ENCODE measurements at places on chromosomes 3 and 15.
A peak's percentile ranks its signal among the peaks of the same experiment; 100 is the strongest.

DNA sequence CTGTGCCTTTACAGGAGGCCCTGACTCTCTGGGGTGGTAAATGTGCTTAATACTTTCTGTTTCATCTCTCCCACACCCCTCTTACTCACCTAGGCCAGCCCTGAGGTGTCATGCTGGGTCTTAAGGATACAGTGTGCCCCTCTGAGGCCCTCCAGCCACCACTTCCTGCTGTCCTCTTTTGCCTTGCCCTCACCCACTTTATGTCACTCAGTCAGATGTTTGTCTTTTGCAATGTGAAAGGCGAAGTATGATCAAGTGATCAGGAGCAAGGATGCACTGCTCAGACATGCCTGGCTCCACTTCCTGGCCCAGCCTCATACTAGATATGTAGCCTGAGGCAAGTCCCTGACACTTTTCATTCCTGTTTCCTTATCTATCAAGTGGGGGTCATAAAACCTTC is 339.0 kb upstream of the NR2E3 start:
- no peak for DNase-seq

- DNase-seq, result no peak
These were observed 4.3 kb downstream of the PTH1R start for GRCh38 chr3:46881596-46882376.

- no peak for DNase-seq
These were observed 223.6 kb downstream of the CDIN1 start for GRCh38 chr15:36802861-36803531.

- no peak for DNase-seq
These were observed 29.8 kb upstream of the LPP start for GRCh38 chr3:188124184-188124583.

DNA sequence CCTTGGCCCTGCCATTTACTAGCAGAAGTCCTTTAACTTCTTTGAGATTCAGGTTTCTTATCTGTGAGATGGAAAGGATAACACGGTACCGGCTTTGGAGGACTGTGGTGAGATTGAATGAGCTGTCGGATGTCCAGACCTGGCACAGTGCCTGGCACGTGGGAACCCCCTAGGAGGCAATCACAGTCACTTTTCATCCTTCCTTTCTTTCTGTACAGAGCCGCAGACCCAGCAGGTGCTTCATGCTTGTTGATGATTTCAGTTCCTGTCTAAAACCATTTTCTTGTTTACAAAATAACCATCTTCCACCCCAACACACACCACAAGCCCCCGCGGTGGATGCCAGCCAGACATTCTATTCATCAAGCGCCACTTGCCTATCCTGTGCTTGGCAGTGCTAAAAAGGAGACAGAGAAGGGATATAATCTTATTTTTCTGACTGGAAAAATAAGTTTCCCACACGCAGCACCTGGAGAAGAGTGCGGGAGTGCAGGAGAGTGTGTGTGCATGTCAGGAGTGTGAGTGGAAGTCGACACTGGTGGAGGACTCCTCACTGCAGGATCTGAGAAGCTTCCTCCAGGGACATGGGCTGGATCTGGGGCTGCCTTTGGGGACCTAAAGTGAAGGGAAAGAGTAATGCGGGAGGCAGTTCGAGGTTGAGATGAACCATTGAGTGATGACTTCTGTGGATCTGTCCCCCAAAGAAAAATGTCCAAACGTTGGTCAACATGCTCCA is 85.7 kb downstream of the ST6GAL1 start:
- DNase-seq, result no peak

DNA sequence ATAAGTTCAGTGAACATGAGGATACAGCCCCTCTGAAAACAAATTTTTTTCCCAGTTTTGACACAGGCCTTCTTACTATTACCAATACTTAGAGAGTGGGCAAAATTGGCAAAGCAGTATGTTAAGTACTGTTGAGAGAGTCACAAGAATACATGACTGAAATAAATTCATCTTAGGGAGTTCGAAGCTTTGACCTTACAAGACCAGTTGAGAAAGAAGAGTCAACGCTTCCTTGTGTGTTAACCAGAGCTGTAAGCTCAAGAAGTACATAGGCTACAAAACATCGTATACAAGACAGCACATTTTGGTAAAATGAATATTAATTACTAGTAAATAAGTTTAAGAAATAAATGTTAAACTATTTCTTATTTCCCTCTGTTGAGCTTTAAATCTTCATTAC is 164.4 kb upstream of the RORA start:
- no peak for DNase-seq

DNA sequence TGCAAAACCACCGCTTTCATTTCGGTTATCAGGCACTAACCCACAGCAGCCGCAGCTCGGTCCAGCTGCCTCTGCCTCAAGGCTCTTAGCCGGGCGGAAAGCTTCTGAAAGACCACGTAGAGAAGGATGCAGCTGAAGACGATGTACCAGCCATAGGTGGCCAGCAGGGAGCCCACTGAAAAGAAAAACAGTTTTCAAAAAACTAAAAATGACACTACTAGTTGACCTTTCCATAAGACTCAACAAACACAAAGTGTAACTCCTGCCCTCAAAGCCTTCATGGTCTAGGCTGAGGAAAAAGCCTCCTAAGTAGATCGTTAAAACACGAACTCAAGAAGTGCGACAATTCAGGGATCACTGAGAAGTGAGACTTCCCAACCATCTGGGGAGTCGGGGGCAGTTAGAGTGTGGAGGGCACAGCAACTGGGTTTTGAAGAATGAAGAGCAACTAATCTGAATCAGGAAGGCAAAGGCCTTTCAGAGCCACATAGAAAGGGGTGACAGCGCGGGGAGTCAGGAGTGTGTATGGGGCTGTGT is 716 bp downstream of the SELENOS start:
- DNase-seq, result no peak

GRCh38 chr15:59290295-59291212 is 82.1 kb downstream of the MYO1E start:
- no peak for DNase-seq

GRCh38 chr3:170258105-170258487 is 35.9 kb downstream of the PRKCI start:
- no peak for DNase-seq

DNA sequence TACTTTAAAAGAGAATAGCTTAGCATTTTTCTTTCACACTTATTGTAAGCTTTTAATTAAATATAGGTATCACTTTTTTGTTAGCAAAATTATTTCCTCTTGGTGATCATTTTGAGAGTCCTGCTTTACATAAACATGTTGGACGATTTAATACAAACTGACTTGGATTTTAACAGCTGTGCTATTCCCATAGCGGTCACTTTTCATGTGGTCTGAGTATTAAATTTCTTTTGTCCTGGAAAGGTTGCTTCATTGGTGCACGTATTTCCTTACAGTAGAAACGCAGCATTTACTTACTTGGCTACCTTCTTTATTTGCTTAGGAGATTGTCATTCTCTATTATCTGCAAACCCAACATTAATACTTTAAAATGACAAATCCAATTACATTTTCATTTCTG is 109.4 kb downstream of the ATG7 start:
- DNase-seq, result no peak

DNA sequence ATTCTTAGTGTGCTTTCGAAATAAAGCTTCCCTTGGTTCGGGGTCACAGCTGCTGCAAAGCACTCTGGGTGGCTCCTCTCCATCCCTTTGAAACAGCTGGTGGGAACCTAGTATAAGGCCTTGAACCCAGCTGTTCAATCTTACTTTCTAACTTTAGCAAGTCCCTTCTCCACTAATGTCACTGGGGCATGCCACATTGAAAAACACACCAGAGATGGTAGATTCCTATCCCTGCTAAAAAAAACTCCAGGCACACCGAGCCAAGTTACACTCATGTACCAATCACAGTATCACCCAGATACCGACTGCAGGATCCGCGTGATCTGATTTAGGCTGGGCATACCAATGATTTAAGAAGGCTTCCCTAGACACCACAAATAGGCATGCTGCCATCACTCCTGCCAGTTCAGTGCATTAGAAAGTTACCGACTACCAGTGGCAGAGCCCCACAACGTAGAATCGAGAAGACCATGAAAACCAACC is 65.0 kb downstream of the WWTR1 start:
- DNase-seq, result no peak

- no peak for DNase-seq
These were observed 432.1 kb upstream of the CFAP20DC start for GRCh38 chr3:59481776-59482400.

- no peak for DNase-seq
These were observed 62.7 kb downstream of the PDIA5 start for GRCh38 chr3:123129532-123129931.

- DNase-seq, result no peak
These were observed 4.6 kb upstream of the QRICH1 start for GRCh38 chr3:49098429-49098828.

- no peak for DNase-seq
These were observed 169.3 kb upstream of the STAC start for GRCh38 chr3:36210840-36211651.

- DNase-seq, result no peak
These were observed 384.8 kb upstream of the TGFBR2 start for GRCh38 chr3:30221619-30222018.

- no peak for DNase-seq
These were observed 342.1 kb upstream of the GRM7 start for GRCh38 chr3:6518709-6519345.

GRCh38 chr3:10333349-10333650 is 12.4 kb upstream of the SEC13 start:
- DNase-seq, result no peak

GRCh38 chr3:74590620-74591262 is 23.7 kb downstream of the CNTN3 start:
- DNase-seq, result no peak

GRCh38 chr3:119225121-119225520 is 15.6 kb downstream of the B4GALT4 start:
- no peak for DNase-seq

DNA sequence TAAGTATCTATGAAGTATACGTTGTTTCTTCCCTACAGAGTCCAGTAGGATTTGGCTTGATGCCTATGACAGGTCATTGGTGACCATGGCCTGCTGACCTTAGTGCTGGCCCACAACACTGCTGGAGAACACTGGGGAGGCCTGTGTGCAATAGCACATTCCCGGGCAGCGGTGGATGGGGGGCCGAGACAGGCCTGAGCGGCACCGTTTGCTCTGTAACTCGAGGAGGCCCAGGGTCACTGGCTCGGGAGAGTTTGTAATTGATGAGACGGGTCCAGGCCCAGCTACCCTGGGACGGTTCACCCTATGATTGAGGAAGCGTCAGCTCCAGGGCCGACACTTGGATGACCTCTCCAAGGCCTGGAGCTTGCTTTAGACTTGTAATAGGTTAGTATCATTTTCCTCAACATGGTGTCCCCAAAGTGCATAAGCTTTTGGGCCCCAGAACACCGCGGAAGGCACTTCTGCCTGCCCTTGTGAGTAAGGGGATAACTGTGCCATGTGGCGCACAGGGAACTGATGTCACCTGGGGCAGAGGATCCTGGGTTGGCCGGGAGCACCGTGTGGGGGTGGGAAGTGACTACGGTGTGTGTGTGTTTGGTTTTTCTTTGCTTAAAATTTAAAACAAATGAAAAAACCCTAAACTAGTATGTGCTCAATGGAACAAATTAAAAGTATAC is 12.0 kb downstream of the TRPM1 start:
- no peak for DNase-seq

GRCh38 chr3:135199137-135199536 is 404.1 kb downstream of the EPHB1 start:
- no peak for DNase-seq

DNA sequence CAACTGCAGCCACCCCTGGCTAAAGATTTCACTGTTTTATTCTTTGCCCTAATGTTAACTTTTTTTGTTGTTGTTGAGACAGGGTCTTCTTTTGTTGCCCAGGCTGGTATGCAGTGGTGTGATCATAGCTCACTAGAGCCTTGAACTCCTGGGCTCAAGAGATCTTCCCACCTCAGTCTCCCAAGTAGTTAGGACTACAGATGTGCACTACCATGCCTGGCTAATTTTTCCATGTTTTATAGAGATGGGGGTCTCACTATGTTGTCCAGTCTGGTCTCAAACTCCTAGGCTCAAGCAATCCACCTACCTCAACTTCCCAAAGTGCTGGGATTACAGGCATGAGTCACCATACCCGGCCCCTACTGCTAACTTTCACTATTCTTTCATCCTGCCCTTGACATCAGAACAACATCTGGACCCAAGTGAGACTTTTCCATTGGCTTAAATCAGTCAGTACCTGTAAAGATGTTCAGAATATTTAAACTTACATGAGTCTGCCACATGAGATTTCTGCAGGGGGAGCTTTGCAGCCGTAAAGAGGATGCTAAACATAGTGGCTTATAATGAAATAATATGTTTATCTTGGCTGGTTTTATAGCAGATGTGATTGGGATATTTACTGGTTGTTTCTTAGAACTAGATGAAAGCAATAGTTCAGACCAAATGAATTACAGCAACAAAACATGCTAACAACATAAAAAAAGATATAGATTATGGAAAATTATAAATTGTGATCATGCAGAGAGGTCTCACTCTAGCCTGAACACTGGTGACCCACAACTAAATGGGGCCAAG is 73.6 kb downstream of the HMG20A start:
- DNase-seq, result no peak

DNA sequence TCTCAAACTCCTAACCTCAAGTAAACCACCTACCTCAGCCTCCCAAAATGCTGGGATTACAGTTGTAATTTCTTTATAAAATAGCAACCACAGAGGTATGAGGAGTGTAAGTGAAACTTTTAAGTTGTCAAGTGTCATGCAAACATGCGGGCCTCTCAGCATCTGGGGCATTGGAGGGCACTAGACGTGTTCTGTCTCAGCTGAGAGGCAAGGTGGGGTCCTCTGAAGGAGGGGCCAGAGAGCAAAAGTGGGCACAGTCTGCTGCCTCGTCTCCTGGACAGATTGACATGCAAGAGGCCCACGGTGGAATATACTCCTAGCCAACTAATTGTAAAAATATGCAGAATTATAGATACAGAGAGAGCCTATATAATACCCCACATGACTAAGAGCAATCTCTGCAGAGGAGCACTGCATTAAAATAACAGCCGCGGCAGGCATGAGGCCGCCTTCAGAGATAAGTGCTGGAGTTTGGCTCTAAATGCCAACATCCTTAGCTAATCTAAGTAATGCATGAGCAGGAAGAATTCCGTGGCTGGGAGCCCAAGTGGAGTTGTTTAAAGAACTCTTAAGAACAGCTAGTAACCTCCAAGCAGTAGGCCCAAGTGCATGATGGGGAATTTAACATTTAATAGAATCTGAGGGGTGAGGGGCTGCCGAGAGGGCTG is 87.8 kb upstream of the RNU6-1 start:
- DNase-seq, result no peak

GRCh38 chr15:78661001-78661400 is 20.0 kb upstream of the CHRNB4 start:
- no peak for DNase-seq

DNA sequence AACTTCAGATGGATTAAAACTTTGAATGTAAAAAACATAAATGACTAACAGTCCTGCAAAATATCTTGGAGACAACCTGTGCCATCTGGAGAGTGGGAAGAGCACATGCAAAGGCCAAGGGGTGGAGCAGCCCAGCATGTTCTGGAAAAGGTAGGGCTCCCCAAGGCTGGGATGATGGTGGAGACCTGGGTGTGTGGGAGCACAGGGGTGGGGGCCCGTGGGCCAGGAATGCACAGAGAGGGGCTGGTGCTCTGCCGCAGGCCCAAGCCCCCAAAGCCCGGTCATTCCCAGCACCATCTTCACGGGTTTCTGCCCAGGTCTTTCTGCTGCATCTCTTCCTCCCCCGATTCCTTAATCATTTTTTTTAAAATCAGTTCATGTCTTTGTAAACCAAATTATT is 9.7 kb upstream of the GATA2 start:
- no peak for DNase-seq

GRCh38 chr3:156674911-156675829 is 780 bp downstream of the TIPARP start:
- DNase-seq, result peak; percentile 61

- no peak for DNase-seq
These were observed 360.2 kb downstream of the ZNF385D start for GRCh38 chr3:21390856-21391255.

GRCh38 chr3:42537350-42537749 is 34.9 kb downstream of the VIPR1 start:
- no peak for DNase-seq
